ENCODE measurements at places on chromosomes 5 and 9. TPM values are rescaled to one million over a fixed set of nuclear protein-coding genes. Genes with fewer than 3 reads are reported as not detected.

Gene APBA1
- 0.65 TPM for total RNA-seq

Gene TMC1
- total RNA-seq = not detected

Gene FOXI1
- not detected for total RNA-seq

Gene MOB3B
- total RNA-seq = 6.0 TPM

Gene SLC28A3
- 1.6 TPM for total RNA-seq

Gene CFAP77
- total RNA-seq = not detected

Gene CNTNAP3
- 8.3 TPM for total RNA-seq

Gene SLC6A18
- total RNA-seq = not detected

Gene PRR7
- total RNA-seq = 29.7 TPM

Gene SLC24A2
- total RNA-seq = under 0.01 TPM

Gene RNF145
- 87.9 TPM for total RNA-seq

Gene GLIPR2
- 1.9 TPM for total RNA-seq
